DMS153 (cell line): ENCODE measurements at places on chromosomes 1 and 21.

GRCh38 chr1:6243053-6243834 lies 735 bp upstream of the HES3 start:
- DNase-seq, result no peak

DNA sequence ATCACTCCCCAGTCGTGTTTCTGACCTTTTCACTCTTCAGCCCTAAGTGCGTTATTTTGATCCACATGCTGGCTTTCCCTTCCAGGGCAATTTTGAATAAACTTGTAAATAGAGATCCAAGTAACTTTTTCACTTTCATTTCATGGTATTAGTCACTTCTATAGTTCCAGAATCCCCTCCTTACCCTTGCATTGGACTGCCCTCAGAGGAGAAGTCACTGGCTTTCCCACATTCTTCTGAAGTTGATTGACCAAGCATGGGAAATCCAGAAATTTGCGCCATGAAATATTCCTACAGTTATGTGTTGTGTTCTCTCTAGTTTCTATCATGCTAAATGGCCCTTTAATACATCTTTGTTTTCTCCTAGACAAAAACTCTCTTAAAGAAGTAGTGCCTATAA lies 177.3 kb upstream of the GORAB start:
- no peak for DNase-seq

GRCh38 chr1:85314726-85315125 lies 38.3 kb upstream of the BCL10 start:
- no peak for DNase-seq

DNA sequence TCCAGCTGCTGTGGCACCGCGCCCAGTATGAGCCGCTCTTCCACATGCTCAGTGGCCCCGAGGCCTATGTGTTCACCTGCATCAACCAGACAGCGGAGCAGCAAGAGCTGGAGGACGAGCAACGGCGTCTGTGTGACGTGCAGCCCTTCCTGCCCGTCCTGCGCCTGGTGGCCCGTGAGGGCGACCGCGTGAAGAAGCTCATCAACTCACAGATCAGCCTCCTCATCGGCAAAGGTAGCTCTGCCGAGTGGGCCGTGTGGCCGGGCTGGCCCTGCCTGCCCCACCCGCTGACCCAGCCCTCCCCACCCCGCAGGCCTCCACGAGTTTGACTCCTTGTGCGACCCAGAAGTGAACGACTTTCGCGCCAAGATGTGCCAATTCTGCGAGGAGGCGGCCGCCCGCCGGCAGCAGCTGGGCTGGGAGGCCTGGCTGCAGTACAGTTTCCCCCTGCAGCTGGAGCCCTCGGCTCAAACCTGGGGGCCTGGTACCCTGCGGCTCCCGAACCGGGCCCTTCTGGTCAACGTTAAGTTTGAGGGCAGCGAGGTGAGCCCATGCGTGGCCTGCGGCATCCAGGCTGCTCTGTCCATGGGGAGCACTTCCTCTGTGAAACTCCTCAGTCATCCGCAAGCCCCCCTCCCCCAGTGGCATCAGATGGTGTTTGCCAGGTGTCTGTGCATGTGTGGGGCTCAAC lies 64.2 kb downstream of the PIK3CD start:
- no peak for DNase-seq

DNA sequence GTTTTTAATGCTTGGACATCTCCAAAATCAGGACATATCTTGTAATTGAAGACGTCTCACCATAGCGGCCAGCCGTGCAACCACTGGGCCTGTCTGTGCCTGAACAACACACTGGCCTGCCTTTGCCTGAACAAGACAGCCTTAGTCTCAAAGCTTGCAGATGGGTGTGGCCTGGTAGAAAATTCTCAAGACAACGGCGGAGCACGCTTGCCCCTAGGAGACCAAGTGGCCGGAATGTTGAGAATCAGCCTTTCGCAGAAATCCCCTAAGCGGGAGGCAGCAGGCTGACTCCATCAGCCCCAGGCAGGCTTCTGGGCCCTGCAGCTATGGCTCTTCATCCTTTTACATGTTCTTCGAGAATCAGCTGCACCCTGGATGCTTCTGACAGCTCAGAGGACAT lies 98.0 kb upstream of the C1orf174 start:
- DNase-seq, result no peak

DNA sequence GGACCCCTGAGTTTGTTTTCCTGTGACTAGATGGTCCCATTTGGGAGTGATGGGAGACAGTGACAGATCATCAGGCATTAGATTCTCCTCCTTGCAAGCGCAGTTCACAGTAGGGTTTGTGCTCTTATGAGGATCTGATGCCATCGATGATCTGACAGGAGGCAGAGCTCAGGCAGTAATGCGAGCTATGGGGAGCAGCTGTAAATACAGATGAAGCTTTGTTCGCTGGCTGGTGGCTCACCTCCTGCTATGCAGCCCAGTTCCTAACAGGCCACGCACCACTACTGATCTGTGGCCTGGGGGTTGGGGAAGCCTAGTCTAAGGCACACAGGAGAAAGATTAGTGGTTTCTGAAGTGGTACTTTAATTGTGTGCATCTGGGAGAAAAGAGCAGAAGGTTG lies 7.1 kb upstream of the PLPP3 start:
- DNase-seq, result no peak

DNA sequence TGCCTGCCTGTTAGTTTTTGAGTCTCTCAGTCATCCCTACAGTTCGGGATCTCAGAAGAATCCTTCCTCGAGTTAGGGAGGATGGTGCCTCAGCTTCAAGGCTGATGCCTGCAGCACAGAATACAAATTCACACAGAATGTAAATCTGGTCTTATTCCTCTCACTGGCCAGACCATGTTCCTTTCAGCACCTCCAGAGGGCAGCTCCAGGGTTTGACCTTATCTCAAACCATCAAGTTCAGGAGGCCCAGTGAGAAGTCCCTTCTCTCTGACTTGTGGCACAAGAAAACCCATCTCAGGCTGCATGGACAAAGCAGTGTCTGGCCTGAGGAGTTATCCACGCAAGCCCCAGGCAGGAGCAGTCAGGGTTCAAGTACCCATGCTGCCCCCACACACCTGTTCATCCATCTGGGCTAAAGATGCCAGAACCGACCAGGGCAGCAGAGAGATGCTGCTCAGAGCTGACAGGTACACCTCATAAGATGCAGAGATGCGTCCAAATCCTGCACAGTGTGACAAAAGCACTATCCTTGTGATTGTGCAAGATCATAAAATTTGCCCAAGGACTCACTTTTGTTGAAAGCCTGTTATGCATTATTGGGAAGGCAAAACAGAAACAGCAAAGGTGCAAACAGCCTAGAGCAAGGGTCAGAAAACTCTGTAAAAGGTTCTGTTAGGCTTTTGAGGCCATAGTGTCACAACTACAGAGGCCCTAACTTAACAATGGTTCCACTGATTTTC lies 49.8 kb downstream of the BCAR3 start:
- peak; percentile 16 for DNase-seq

DNA sequence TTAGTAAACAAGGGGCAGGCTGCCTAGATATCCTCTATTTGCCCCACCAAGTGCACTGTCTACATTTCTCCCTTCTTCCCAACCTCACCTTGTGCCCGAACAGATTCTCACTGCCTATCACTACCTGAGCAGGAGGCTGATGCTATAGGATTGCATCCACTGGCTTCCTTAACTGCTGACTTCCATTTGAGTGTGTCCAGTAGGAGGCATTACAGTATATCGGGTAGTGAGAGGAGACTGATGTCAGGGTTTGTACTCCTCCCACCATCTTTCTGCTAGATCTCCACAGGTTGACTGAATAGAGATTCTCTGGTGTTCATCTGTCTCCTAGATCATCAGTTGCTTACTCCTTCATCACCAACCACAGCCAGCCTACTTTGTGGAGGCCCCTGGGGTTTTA lies 796.3 kb downstream of the LRRIQ3 start:
- DNase-seq, result no peak

- no peak for DNase-seq
These were observed 26.7 kb upstream of the ZBTB8B start for GRCh38 chr1:32438136-32438535.

DNA sequence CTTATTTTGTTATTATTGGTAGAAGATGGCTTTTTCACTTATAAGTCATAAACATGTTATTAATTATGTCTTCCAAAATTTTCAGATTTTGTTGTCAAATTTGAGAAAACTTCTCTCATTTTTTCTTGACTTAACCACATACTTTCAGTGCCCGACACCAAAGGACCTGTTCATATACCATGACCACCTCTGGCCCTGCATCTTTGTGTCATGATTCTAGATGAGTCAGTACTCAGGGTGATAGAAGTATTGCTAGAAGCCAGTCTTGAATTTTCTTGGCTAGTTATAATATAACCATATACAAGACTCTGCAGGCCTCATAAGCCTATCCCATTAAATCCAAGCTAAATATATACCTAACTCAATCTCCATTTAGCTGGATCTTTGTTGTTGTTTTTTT lies 35.4 kb upstream of the DPH5 start:
- DNase-seq, result no peak
